ENCODE measurements at places on chromosomes 5 and 9.

GRCh38 chr5:118628660-118629354, 359.5 kb downstream of the DTWD2 start:
- no peak for DNase-seq

DNA sequence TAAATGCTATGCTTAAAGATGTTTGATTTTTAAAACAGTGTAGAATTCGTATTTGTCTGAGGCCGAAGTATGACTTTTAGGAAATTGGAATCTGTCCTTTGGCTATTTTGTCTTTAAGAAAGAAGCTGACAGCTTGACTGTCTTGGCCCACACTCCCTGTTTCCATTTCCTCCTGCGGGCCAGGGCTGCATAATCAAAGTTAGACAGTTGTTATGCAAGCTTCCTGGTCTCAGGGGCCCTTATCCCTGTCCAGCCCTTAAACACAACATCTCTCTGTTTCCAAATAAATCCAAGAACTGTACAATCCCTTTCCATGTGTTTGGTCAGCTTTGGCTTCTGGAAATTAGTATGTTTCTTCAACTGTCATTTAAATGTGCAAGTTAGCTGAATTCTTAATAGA, 54.6 kb upstream of the ECM2 start:
- DNase-seq: no peak

- DNase-seq: no peak
Observed at GRCh38 chr5:179955630-179956029, 47.9 kb upstream of the TBC1D9B start.

DNA sequence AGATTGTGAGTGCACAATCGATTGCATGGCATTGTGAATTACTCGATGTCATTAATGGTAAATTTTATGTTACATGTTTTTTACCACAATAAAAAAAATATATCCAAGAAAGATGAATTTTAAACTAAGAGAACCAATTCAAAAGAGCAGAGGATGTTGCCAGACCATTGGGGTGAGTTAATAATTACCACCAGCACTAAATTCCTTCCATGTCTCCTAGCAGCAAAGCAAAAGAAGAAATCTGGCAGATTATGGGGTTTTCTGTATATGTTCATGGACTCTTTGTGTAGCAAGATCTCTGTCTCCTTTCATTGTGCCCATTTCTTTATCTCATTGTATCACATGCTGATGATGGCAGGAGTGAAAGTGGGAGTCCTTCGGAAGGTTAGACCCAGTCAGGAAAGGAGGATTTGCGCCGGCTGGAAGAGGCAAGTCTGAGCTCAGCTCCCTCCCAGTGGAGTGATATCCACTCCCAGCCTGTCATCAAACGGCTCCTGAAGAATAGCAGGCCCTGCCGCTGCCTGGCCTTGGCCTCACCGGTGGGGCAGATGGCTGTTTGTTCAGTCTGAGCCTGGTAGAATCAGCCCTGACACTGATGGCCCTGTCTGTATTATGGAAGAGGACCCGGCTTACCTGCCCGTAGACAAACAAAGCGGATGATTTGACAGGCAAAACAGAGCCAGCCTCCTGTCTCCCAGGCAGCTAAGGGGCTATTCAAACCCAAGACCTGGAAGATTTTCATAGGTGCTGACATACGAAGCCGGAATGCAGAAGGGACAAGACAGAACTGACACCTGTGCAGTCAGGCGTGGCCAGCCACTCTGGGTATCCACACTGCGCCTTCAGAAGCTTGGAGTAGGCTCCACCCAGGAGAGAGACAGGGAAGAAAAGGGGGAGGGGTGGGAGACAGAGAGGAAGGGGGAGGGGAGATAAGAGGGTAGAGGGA, 21.9 kb upstream of the FOXE1 start:
- DNase-seq: no peak

GRCh38 chr5:57626703-57627102, 144.1 kb upstream of the ACTBL2 start:
- no peak for DNase-seq

GRCh38 chr9:131500377-131500776, 2.3 kb upstream of the POMT1 start:
- no peak for DNase-seq

- no peak for DNase-seq
Observed at GRCh38 chr9:121296213-121297127, 28.5 kb downstream of the GSN start.

GRCh38 chr9:73153793-73154227, 2.1 kb downstream of the ANXA1 start:
- no peak for DNase-seq

GRCh38 chr9:122475717-122476116, 2.0 kb downstream of the OR1J1 start:
- no peak for DNase-seq

- no peak for DNase-seq
Observed at GRCh38 chr5:79508794-79509193, 5.1 kb downstream of the HOMER1 start.

DNA sequence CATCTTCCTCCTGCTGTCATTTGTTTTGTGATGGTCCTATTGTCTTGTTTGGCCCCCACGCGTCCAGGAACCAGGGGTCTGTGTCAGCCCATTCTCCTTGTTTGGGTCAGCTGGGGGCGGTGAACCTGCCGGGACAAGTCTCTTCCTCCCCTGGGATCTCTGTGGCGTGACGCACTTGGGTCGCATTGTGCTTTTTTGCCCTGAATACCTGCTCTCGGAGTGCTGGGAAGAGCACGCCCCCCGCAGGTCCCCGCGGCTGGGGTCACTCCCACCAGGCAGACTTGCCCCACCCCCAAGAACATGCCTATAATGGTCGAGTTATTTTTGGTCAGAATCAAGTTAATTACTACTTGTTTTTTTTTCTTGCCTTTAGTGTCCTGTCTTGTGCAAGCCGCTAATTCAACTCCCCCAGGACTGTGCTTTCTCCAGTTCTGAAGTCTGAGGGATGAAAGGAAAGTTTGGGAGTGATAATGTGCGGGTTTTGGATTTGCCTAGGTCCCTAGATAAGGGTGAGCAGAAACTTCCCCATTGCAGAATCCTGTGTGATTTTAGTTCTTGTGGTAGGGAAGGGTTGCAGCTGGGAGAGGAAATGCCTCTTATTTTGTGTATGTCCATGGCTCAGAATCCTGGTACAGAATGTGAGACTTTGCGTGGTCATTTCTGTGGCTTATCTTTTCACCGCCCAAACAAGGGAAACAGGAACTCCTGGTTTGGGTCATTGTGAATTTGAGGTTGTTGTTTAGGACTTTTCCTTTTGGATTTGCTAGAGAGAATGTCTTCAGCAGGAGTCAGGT, 789 bp downstream of the ACER2 start:
- peak; percentile 50 for DNase-seq

- DNase-seq: no peak
Observed at GRCh38 chr9:37311938-37312708, 110.4 kb upstream of the GRHPR start.

GRCh38 chr5:135587721-135588663, 9.2 kb upstream of the CXCL14 start:
- DNase-seq: no peak

GRCh38 chr5:139759219-139759721, 36.3 kb upstream of the PSD2 start:
- DNase-seq: no peak

- DNase-seq: no peak
Observed at GRCh38 chr5:9470410-9470809, 75.5 kb downstream of the SEMA5A start.

- DNase-seq: no peak
Observed at GRCh38 chr9:134895908-134896833, 15.6 kb downstream of the FCN2 start.

All from GM06990 (cell line).